Activated CD8-positive, alpha-beta memory T cell treated with anti-CD3 and anti-CD28 coated beads for 24 hours (primary cell): ENCODE measurements at places on chromosomes 16 and 17.

DNA sequence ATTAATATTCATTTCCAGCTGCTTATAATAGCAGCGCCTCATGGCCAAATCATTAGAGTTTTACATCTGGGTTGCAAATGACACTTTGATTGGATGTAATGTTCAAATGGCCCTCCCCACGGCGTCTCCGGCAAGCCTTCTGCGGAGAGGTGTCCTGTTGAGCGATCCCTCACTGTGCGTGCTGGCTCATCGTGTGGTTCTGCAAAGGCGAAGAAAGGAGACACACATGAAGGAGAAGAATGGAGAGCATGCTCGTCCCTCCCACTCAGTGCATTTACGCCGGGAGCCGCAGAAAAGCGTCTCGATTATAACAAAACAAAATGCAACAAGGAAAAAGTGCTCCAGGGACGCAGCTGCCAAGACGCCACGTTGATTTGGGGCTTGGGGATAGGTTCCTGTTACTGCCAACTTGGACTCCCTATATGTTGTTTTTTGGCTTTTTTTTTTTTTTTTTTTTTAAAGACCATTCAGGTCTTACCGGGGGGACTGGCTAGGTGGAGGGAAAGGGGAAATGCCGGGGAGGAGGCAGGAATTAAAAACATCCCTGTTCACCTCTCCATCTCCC is 117.6 kb downstream of the C16orf78 start:
- DNase-seq, result no peak

GRCh38 chr17:30961209-30962188 is 9.3 kb upstream of the RNF135 start:
- DNase-seq, result no peak

DNA sequence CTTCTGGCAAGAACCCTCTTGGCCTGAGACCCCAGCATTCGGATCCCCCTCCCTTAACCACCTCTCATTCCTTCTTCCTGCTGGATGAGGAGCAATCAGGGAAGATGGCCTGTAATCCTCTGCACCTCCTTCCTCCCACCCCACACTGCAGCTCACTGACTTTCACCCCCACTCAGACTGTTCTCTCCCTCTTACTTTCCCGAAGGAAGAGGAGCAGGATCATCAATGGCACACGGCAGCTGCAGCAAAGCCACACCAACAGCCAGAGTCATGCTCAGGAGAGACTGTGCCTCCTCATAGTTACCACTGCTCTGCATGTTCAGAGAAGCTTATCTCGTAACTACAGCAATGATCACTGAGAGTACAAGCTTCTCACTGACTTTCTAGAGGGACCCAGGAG is 10.1 kb upstream of the TMEM101 start:
- no peak for DNase-seq

GRCh38 chr16:85579191-85579590 is 33.9 kb upstream of the GSE1 start:
- no peak for DNase-seq

DNA sequence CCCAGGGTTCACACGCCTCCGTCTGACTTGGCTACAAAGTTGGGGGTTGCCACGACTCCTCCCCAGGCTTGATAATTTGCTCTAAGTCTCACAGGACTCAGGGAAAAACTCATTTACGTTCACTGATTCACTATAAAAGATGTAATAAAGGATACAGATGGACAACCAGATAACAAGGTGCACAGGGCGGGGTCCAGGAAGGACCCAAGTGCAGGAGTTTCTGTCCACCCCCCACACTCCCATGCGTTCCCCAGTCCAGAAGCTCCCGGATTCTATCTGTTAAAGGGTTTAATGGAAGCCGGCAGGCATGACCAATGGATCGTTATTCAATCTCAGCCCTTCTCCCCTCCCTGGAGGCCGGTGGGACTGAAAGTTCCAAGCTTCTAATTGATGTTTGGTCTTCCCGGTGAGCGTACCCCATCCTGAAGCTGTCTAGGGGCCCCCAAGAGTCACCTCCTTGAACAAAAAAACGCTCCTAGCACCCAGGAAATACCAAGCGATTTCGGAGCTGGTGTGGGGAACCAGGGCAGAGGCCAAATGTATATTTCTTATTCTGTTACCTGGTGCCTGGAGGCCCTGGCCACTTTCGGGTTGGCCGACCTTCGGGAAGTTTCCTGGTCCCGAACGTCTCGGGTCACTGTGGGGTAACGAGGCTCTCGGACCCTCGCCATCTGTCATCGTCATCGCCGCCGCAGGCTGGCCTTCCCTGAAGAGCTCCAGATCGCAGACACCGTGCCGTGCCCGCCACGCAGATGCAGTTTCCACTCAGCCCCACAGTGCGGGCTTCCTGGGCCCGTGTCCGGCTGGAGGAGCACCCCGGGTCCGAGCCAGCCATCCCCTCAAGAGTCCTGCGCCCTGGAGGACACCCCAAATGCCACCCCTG is 13.5 kb upstream of the METRNL start:
- no peak for DNase-seq

- no peak for DNase-seq
Measured at GRCh38 chr17:67422897-67423296, 45.8 kb downstream of the PITPNC1 start.

DNA sequence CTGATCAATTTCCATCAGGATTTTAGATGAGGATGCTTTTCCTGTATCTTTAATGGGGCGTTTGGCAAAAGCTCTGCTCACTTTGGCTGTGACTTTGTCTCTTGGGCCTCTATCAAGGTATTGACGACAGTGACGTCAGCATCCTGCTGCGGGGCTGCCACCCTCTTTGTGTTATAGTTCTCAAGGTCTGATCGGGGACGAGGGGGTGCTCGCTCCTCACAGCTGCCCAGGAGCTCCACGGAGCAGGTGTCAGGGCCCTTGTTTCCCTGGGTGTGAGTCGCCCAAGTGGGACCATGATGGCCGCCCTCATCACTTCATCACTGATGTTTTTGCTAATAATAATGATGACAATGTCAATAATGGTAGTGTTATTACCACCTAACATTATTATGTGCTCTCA is 65.4 kb downstream of the CMIP start:
- no peak for DNase-seq

DNA sequence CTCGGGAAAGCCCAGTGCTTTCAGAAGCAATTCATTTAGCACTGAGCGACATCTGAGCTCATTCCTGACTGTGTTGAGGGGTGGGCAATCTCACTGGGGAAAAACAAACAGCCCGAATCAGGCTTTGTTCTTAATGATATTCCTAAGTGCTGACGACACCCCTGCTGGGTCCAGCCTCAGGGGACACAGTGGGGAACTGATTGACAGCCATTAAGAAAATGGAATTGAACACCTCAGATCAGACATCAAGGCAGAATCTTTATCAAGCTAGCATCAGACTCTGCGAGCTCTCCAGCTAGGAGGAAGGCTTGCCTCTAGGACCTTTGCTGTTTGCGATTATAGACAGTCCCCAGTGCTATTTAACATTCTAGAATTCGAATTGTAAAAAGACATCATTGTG is 22.5 kb upstream of the LYRM9 start:
- no peak for DNase-seq

DNA sequence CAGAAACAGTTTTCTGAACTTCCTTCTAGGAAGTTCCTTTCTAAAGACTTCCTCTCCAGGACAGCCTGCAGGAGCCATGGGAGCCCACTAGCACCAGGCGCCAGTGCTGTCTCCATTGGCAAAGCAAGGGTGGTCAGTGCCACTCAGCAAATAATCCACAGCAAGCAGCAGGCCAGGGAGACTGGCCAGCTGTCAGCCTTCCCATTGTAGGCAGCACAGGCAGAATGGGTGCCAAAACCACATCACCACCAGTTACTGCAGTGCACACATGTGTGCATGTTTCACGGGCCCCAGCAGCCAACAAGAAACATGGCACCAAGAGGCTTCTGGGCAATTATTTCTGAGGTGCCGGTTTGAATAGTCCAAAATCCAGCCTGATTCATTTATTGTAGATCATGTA is 26.7 kb downstream of the DNASE1 start:
- no peak for DNase-seq

GRCh38 chr17:77136420-77136767 is 4.4 kb upstream of the SEC14L1 start:
- DNase-seq, result no peak

DNA sequence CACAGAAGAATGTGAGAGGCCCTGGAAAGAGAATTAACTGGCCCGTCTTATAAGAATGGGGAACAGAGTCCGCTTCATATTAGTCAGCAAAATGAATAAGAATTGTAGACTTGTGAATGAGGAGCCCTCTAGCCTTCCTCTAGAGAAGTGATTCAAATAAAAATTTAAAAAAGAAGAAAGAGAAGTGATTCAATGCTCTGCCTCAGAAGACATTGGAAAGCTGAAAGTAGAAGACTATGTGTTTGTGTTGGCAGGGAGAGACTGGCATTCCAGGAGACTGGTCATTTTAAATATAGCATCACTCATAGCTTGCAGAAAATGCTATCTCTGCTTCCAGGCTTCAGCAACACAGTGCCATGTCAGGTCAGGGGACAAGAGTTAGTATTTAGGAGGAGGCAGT is 190.6 kb upstream of the HS3ST3A1 start:
- no peak for DNase-seq

DNA sequence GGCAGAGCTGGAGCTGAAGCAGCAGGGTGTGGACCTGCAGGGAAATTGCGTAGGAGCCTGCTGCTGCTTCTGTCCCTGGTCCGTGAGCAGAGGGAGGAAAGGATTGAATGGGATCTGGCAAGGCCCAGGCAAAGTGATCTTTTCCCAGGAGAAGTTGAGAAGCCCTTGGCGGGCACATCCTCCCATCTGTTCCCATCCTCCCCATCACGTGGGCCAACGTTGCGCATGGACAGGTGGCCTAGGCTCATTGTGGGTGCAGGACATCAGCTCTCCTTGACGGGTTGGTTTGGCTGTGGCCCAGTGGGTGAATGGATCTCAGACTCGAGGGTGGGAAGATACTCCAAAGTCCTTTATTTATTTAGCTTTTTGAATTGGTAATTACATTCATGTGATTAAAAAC is 29.4 kb upstream of the POLR3E start:
- no peak for DNase-seq

- DNase-seq, result no peak
Measured at GRCh38 chr16:50756473-50756872, 14.6 kb downstream of the CYLD start.

DNA sequence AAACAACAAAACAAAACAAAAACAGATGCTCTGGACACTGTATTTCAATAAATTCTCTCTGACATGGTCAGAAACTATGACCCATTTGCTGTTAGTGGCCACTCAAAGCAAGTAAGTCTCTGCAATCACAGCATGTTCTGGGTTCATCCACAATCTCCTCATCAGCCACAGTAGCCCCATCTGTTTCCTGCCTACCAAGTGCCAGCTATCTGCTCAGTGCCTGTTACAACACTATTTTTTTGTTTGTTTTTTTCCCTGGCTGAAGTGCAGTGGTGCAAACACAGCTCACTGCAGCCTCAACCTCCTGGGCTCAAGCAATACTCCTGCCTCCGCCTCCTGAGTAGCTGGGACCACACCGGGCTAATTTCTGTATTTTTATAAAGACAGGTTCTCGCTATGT is 137.9 kb downstream of the SOX9 start:
- no peak for DNase-seq
